NCI-H2081 treated with DMSO at 0.1 percent for 48 hours (cell line): ENCODE measurements at places on chromosomes 13 and 19.

DNA sequence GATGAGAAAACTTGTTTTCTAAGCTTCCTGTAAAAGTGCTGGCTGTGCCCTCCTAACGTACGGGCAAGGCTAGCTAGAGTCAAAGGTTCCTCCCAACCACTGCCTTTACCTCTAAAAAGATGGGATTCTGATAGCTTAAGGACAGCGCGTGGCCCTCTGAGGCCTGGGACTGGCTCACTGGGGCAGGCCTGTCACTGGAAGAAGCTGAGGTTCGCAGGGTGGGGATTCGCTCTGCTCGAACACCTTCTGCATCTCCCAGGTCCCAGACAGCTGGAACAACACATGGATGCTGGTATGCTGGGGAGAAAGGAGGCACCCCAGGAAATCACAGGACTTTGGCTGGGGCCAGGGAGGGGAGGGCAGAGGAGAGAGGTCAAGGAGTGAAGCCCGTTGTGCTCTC, 53.1 kb downstream of the CRYL1 start:
- no peak for DNase-seq

DNA sequence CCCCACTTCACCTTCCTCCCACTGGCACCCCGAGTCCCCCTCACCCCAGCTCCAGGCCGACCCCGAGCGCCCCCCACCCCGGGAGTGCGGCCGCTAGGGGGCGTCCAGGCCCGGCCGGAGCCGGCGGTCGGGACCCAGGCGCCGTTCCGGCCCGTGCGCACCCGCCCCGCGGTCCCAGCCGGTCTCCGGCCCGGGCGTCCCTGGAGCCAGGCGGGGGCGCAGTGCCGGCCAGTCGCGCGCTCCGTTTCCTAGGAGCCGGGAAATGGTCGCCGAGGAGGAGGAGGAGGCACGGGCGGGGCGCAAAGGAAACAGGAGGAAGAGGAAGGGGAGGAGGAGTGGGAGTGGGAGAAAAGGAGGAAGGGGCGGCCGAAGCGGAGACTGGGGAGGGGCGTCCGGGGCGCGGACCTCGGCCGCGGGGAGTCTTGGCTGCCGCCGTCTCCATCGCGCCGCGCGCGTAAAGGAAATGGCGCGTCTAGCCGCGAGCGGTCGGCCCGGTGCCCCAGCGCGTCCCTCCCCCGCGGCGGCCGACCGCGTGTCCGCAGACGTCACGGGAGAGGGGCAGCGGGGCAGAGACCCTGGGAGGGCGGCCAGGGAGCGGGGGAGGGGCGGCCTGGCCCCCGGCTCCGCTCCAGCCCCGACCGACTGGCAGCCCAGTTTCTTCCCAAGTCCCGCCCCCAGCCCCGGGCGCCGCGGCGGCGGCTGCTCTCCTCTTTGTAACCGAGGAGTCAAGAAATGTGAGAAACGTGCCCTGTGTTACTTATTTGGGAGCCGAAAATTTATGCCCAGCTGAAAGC, 1.1 kb upstream of the KCTD15 start:
- DNase-seq = no peak

DNA sequence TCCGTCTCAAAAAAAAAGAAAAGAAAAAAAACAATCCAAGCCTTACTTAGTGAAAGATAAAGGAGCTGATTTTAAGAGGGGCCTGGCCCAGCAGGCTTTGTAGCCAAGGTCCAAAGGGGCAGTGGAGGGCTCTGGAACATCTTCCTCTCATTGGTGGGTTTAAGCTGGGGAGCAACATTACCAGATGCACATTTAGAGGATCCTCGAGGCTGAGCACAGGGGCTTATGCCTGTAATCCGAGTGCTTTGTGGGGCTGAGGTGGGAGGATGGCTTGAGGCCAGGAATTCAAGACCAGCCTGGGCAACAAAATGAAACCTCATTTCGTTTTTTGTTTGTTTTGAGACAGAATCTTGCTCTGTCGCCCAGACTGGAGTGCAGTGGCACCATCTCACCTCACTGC, 8.0 kb upstream of the TMEM160 start:
- no peak for DNase-seq

DNA sequence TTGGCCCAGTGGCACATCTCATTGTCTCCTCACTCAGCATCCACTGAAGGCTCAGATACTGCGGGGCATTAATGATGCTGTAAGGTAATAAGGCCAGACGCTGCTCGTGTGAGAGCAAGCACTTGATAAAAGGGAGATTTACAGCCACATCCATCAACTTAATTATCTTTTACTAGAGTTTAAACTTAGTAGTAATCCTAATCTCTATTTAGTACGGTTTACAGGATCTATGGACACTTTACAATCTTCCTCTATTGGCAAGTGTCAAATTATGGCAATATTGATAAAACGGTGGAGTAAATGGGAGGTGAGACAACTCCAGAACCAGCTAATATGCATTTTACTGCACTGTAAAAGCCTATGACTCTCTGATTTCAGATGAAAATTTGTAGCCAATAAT, 192.7 kb upstream of the GPR12 start:
- DNase-seq = no peak

GRCh38 chr19:55962186-55962585, 14.6 kb downstream of the NLRP8 start:
- no peak for DNase-seq

DNA sequence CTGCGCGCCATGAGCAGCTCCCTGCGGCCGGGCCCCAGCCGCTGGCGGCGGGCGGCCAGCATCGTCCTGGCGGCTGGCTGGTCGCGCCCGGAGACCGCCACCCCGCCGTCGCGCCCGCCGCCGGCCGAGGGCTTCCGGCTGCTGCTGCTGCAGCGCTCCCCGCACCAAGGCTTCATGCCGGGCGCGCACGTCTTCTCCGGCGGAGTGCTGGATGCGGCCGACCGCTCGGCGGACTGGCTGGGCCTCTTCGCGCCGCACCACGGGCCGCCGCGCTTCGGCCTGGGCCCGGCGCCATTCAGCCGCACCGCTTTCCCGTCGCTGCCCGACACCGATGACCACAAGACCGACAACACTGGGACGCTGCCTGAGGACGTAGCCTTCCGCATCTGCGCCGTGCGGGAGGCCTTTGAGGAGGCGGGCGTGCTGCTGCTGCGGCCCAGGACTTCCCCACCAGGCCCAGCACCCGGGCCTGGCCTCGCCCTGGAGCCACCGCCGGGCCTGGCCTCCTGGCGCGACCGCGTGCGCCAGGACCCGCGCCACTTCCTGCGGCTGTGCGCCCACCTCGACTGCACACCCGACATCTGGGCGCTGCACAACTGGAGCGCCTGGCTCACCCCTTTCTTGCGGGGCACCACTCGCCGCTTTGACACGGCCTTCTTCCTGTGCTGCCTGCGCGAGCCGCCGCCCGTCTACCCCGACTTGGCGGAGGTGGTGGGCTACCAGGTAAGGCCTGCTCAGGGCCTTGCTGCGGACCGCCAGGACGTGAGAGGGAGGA, 518 bp downstream of the NUDT19 start:
- no peak for DNase-seq

DNA sequence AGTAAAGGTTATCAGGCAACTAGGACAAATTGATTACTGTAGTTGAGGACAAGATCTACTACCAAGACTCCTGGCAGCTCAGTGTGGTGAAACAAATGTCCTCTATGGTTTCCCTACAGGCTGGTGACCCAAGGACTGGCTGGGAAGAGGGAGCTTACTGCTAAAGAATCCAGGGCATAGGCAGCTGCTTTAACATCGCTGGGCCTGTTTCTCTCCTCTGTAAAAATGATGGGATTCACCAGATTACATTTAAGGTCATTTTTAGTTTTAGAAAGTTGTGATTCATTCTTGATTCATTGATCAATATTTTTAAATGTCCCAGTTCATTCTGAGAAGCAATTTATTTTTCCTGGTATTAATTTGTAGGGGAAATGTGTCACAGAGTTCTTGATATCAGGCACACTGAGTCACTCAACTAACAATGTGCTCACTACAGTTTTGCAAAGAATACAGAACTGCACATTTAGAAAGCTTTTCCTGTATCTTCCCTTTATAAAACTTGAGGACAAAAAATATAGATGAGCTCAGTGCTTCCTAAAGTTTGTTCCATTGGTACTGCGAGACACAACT, 19.6 kb upstream of the FAM124A start:
- no peak for DNase-seq

- DNase-seq = no peak
These were observed 16.4 kb upstream of the KCTD15 start for GRCh38 chr19:33780251-33780650.
